ENCODE measurements at places on chromosomes 5 and 9.

DNA sequence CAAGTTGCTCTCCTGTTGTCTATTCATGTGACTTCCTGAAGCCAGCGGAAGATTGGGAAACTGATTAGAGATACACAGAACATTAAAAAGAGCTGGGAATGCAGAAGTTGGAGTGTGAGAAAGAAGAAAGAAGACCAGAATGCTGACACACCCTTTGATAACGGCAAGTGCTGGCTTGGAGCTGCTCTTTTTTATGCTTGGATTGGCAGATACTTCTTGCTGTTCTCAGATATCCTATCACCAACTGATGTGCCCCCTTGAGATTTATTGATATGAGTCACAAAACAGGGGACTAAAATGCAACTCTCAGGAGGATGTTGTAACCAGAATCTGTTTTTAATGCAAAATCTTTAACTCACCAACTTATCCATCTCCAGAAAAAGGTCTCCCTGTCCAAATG lies 56.0 kb upstream of the ASTN2 start:
- no peak for DNase-seq

DNA sequence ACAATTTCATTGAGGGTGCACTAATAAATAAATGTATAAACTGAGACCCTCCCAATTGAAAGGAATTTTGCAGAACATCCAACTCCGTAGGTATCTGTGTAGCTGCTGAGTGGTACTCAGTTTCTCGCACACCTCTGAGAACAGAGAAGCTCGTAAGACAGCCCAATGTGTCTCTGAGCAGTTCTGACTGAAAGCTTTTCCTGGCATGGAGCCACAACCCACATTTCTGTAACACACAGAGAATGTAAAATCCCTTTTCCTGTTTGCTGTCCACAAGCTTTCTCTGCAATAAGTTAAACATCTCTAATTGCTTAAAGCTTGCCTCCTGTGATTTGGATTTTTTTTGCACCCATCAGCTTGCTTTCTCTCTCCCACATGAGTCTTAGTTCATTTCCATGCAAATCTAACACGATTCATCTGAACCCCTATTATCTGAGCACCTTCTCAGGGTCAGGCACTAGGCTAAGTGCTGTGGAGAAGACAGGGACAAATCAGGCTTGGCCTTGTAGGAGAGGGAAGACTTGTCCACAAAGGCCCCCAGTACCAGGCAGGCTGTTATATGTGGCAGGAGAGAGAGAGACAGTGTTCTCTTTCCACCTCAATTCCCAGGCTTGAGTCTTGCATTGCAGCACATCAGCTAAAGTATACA lies 44.2 kb upstream of the COL15A1 start:
- no peak for DNase-seq

- no peak for DNase-seq
These were observed 222.7 kb downstream of the PBX3 start for GRCh38 chr9:125969868-125970267.

DNA sequence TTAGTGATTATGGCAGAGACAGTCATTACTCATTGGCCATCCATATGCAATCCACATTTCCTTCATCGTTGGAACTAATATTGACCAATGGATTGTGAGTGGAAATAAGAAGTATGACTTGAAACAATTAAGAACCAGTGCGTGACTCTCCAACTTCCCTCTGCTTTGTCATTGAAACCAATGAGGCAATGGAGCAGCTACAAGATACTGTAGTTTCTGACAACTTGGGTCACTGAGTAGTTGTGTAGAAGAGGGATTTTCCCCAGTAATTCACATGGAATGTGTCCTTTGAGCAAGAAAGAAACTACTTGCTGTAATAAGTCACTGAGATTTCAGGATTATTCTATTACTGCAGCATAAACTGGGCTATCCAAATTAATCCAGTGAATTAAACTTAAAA lies 785.3 kb upstream of the RIOK2 start:
- no peak for DNase-seq

GRCh38 chr9:133580419-133580738 lies 28.8 kb downstream of the FAM163B start:
- DNase-seq, result no peak

DNA sequence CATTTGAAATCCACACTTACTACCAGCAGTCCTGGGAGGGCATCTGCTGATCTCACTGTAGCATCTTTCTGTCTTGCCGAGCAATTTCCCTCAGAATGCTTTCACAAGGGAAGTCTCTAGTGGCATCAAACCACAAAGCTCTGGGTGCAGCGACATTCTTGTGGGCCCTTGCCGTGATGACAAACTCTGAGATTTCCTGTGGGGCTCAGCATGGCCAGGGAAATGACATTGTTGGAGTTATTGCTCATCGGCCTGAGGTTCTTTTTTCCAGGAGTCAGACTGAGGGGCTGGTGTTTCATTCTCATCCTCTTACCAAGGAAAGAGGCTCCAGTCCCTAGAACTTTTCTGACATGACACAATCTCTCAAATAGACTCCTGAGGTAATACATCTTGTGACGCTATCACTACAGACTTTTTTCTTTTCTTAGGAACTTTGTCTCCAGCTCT lies 51.4 kb downstream of the PFDN1 start:
- peak; percentile 65 for DNase-seq

GRCh38 chr9:129613520-129614175 lies 7.3 kb downstream of the C9orf50 start:
- no peak for DNase-seq

- no peak for DNase-seq
These were observed 10.2 kb downstream of the SARDH start for GRCh38 chr9:133727876-133728441.

GRCh38 chr5:150781706-150782614 lies 3.4 kb downstream of the SMIM3 start:
- no peak for DNase-seq

- DNase-seq, result no peak
These were observed 7.0 kb downstream of the BARHL1 start for GRCh38 chr9:132589148-132590036.
